ENCODE measurements at places on chromosomes 1 and 21. TPM values are rescaled to one million over a fixed set of nuclear protein-coding genes. Genes with fewer than 3 reads are reported as not detected.

Gene DRAXIN
- total RNA-seq: not detected

Gene TPTE
- total RNA-seq: not detected

Gene OR2T11
- total RNA-seq: not detected

DNA sequence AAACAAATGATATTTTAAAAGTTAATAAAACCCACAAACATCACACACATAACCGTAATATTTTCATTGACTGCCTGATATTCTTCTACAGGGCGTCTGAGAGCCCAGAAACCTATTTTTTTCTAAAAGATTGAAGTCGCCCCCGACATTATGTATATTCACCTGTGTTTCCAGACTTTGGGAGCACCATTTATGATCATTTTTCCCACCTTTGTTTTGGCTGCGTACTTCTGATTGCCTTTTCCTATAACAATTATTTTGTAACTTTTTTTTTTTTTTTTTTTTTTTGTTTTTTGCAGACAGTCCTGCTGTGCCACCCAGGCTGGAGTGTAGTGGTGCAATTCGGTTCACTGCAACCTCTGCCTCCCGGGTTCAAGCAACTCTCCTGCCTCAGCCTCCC lies 839 bp upstream of the ACBD3 start:
- H3K27me3 ChIP-seq: no peaks in the 10 kb centered on the region
- no peak for DNase-seq
- no peaks in the 10 kb centered on the region for H3K36me3 ChIP-seq
- peak overlapping the region; percentile 94 for H3K4me3 ChIP-seq
- peak overlapping the region; percentile 95 for H3K27ac ChIP-seq

- DNase-seq: no peak
- H3K27me3 ChIP-seq: no peaks in the 10 kb centered on the region
- H3K4me3 ChIP-seq: no peak overlapping the region
- H3K4me1 ChIP-seq: no peaks in the 10 kb centered on the region
These were observed 109.0 kb downstream of the CACNA1E start for GRCh38 chr1:181592255-181592859.

- no peak overlapping the region for H3K4me3 ChIP-seq
- no peak for DNase-seq
- no peaks in the 10 kb centered on the region for H3K36me3 ChIP-seq
- no peak overlapping the region for H3K27ac ChIP-seq
These were observed 30.8 kb downstream of the CD2 start for GRCh38 chr1:116785006-116785405.

DNA sequence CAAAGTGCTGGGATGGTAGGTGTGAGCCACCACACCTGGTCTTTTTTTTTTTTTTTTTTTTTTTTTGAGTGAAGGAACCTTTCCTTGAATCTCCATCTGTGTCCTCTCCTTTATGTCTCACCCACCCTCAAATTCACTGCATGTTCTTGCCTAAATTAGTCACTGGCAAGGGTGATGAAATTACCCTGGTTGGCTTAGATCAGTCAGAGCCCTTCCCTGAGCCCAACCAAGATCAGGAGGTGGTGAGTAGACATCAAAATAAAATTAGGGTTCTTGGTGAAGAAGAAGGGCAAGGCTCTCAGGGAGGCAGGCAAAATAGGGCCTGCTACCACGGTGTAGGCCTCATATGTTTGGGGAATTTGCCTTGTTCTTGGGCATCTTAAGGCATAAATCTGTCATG lies 5.3 kb upstream of the TNN start:
- H3K27ac ChIP-seq: no peak overlapping the region
- no peak for DNase-seq
- no peaks in the 10 kb centered on the region for H3K4me1 ChIP-seq
- H3K36me3 ChIP-seq: no peaks in the 10 kb centered on the region

DNA sequence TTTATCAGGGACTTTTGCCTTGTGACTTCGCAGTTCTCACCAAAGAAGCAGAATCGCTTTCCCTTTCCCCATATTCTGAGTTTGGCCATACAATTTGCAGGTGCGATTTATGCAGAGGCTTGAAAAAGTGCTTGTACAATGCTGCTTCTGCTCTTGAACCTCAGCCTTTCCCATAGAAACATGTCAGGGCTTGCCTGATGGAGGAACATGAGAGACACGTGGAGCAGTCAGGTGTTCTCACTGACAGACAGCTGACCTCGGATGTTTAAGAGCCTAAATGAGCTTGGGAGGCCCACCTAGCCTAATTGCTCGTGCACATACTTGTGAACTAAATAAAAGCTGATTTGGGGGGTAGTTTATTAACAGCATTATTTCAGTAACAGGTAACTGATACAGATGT lies 290.0 kb downstream of the S1PR1 start:
- no peak overlapping the region for H3K4me3 ChIP-seq
- DNase-seq: no peak
- H3K4me1 ChIP-seq: no peaks in the 10 kb centered on the region
- H3K27ac ChIP-seq: no peak overlapping the region
- H3K27me3 ChIP-seq: no peaks in the 10 kb centered on the region

- no peaks in the 10 kb centered on the region for H3K36me3 ChIP-seq
- H3K4me1 ChIP-seq: no peaks in the 10 kb centered on the region
- no peak for DNase-seq
These were observed 10.1 kb downstream of the TMEM200B start for GRCh38 chr1:29113413-29114117.

All from GM23248 (cell line).